HepG2 (cell line): ENCODE measurements at places on chromosomes 1 and 21. TPM values are rescaled to one million over a fixed set of nuclear protein-coding genes. Genes with fewer than 3 reads are reported as not detected.

DNA sequence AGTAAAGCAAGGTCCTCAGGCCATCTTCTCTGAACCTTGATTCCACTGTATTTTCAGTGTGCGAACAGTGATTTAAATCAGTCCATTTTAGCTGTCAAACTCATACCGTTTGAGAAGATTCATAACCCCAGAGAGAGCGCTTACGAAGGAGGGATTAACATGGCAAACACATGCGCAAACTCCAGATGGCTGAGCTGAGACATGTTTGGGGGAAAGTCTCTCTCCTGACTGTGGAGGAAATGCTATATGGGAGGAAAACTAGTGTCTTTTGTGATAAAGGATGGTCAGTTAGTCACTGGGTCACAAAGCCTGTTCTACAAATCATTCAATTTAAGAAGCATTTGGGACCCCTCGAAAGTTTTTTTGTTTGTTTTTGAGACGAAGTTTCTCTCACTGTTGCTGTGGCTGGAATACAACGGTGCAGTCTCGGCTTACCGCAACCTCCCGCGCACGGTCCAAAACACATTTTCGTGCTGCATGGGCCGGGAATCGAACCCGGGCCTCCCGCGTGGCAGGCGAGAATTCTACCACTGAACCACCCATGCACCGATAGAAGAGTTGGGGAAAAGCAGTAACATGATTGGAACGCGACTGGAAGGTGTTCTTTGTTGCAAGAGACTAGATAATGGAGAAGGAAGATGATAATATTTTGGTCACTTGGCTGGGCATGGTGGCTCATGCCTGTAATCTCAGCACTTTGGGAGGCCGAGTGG lies 58.4 kb upstream of the CXADR start:
- H3K4me1 ChIP-seq: peaks cover 42% of the 10 kb centered on the region
- peak; percentile 91 for DNase-seq
- no peaks in the 10 kb centered on the region for H3K27me3 ChIP-seq
- no peaks in the 10 kb centered on the region for H3K36me3 ChIP-seq

- H3K4me1 ChIP-seq: peaks cover 14% of the 10 kb centered on the region
- H3K36me3 ChIP-seq: no peaks in the 10 kb centered on the region
- no peak overlapping the region for H3K4me3 ChIP-seq
- H3K27ac ChIP-seq: no peak overlapping the region
- H3K27me3 ChIP-seq: no peaks in the 10 kb centered on the region
Observed at GRCh38 chr1:81702903-81703302, 97.8 kb upstream of the ADGRL2 start.

DNA sequence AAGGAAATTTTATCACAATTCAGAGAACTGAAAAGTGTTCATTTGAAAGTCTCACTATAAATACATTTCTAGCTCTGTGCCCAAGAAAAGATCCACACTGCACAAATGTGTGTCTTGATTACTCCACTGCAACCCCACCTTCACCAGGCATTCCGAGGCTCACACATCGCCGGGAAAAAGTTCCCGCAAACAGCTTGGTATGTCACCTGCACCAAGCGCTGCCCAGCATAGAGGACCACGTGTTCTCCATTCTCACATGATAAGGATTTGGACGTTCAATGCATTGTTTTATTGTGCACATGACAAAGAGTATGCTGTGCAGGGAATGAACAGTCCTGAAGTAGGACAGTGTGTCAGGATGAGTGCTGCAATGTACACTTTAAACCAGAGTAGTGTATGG lies 70.1 kb downstream of the ERG start:
- H3K36me3 ChIP-seq: no peaks in the 10 kb centered on the region
- H3K27ac ChIP-seq: no peak overlapping the region
- no peak for DNase-seq
- peaks cover 9% of the 10 kb centered on the region; the same call in 1 of the 3 replicates for H3K27me3 ChIP-seq
- no peak overlapping the region for H3K4me3 ChIP-seq

DNA sequence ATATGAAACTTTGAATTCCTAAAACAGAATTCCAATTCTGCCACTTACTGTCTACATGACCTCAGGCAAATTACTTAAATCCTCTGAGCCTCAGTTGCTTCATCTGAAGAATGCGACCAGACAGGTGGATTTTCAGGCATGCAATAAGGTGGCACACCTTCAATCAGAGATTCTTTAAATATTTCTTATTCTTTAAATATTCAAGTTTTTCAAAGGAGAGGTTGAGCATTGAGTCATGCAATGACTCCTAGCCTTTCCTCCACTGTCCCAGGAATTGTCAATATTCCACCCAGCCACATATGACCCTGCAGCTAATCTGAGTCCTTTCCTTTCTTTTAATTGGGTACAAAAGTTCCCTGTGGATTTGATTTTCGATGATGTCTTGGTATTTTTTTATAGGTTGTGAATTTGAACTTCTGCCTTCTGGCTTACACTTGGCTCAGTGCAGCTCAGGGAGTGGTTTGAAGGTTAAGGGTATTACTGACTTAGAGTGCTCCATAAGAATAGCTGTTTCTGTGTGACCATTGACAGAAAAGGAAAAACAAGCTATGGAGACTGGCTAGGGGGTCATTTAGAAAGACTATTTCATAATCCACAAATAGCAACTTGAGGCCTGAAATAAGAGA lies 52.2 kb upstream of the PRDX6 start:
- no peak overlapping the region for H3K4me3 ChIP-seq
- H3K4me1 ChIP-seq: peaks cover 7% of the 10 kb centered on the region; the same call in 1 of the 2 replicates
- H3K27ac ChIP-seq: no peak overlapping the region
- H3K27me3 ChIP-seq: no peaks in the 10 kb centered on the region
- DNase-seq: no peak
- no peaks in the 10 kb centered on the region for H3K36me3 ChIP-seq

DNA sequence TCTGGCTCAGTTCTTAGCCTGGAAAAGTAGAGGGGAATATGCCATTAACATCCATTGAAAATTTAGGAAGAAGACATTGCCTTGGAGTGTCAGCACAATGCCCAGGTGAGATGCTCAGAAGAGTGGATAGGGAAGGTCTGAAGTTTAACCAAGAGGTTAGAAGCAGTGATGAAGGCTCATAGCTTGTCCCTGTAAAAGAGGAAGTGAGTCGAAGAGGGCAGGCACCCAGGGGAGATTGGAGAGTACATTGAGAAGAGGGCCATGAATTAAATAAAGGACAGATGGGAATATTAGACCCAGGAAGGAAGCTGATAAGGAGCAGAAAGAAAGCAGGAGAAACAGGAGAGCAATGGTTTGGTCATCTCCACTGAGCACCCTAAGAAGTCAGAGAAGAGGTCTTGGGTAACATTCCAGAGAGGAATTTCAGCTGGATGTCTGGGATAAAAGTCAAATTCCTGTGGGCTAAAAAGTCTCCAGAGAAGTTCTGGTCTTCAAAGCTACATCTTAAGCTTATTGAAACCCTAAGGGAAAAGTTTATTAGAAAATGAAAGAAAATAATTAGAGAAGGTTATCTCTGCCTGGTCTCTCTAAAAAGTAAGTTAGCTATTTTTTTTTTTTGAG lies 17.3 kb downstream of the C8B start:
- H3K4me3 ChIP-seq: no peak overlapping the region
- H3K4me1 ChIP-seq: peaks cover 30% of the 10 kb centered on the region
- H3K27me3 ChIP-seq: no peaks in the 10 kb centered on the region
- no peak overlapping the region for H3K27ac ChIP-seq
- DNase-seq: no peak

TNFRSF18 gene
- polyA plus RNA-seq: not detected in 2 replicates

SPRR2A gene
- polyA plus RNA-seq: not detected in 2 replicates

MROH7 gene
- 0.08 and 0.09 TPM in 2 replicates for polyA plus RNA-seq

WNT4 gene
- not detected in 2 replicates for polyA plus RNA-seq
